Osteoblast (primary cell): ENCODE measurements at places on chromosomes 2 and 18. TPM values are rescaled to one million over a fixed set of nuclear protein-coding genes. Genes with fewer than 3 reads are reported as not detected.

UGT1A7 gene
- total RNA-seq, result not detected in 2 replicates

POTEC gene
- total RNA-seq, result 0.29 and 0.36 TPM in 2 replicates

ERFE gene
- 0.88 and 1.8 TPM in 2 replicates for total RNA-seq

UGT1A4 gene
- not detected in 2 replicates for total RNA-seq

YES1 gene
- 97.5 and 99.5 TPM in 2 replicates for total RNA-seq

CDH19 gene
- not detected in 2 replicates for total RNA-seq
